ENCODE measurements at places on chromosomes 1 and 21.

DNA sequence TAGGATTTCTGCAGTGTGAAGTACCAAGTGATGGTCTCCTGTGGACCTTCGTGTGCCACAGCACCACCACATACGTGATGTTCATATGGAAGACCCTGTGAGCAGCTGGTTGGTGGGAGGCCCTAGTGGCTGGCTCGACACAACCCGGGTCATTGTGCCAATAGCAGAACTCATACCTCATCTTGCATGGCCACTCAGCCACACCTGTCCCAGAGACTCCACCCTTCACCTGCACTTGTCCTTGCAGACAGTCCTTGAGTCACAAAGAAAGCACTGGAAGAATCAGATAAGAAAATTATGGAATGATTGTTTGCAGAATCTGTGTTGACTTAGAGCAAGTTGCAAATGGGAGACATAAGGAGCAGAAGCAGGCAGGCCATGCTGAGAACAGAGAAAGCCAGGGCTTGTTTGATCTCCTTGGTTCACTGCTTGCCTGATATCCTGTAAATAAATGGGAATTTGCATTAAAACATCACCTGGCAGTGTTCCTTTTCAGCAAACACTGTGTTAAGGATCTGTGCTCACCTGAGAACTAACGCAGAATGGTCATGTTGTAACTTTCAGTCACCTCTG, 307.7 kb downstream of the SIPA1L2 start:
- no peaks in the 10 kb centered on the region for H3K36me3 ChIP-seq
- H3K27me3 ChIP-seq = no peaks in the 10 kb centered on the region
- no peak overlapping the region for H3K4me3 ChIP-seq
- H3K4me1 ChIP-seq = no peaks in the 10 kb centered on the region

DNA sequence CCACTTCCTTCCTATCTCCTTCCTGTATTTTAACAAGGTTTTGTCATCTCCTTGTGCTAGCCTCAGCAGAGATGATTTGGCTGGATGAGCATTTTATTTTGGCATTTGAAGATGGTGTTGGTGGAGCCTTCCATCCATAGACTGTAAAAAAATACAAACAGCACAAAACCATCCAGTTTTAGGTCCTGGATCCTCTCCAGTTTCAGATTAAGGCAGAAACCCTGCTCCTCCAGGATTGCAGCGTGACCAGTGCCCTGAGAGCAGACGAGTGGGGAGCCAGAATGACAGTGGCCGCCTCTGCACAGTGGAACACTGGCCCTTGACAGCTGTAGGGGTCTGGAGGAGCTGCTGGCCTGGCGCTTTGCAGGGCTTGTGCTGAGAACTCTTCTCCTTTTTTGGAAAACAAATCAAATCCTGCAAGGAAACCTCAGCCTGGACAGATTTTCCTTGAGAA, 72.2 kb upstream of the GADD45A start:
- peak; percentile 50 for DNase-seq
- H3K27ac ChIP-seq = no peak overlapping the region
- no peaks in the 10 kb centered on the region for H3K36me3 ChIP-seq
- H3K27me3 ChIP-seq = no peaks in the 10 kb centered on the region

DNA sequence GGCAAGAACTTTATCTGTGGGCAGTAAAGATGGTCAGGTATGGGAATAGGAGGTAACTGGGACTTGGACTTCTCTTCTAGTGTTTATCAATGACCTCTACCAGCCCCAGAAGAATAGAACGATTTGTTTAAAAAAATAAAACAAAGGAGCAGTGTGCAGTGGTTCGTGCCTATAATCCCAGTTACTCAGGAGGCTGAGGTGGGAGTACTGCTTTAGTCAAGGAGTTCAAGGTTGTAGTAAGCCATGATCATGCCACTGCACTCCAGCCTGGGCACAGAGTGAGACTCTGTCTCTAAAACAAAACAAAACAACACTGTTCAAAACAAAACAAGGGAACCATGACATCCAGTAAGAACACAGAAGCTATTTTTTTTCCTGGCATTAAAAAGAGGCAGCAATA, 4.3 kb downstream of the RNF19B start:
- H3K36me3 ChIP-seq = no peaks in the 10 kb centered on the region
- no peak for DNase-seq
- H3K4me1 ChIP-seq = peaks cover 20% of the 10 kb centered on the region
- no peak overlapping the region for H3K27ac ChIP-seq

DNA sequence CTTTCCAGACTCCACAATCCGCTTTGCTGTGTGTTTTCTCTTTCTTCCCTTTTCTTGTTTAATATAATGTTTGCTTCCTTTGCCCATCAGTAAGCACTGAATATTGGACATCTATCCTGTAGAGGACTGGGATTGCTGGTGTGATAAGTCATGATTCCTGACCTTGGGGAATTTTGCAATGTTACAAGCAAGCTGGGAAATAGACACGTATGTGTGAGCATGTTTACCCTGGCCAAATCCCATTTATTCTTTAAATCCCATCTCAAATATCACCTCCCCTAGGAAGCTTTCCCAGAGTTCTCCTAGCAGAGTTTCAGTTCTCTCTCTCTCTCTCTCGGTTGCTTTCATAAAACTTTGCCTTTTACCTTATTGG, 155.3 kb downstream of the ROR1 start:
- no peak overlapping the region for H3K27ac ChIP-seq
- H3K36me3 ChIP-seq = no peaks in the 10 kb centered on the region
- H3K4me1 ChIP-seq = no peaks in the 10 kb centered on the region
- H3K4me3 ChIP-seq = no peak overlapping the region
- no peak for DNase-seq

DNA sequence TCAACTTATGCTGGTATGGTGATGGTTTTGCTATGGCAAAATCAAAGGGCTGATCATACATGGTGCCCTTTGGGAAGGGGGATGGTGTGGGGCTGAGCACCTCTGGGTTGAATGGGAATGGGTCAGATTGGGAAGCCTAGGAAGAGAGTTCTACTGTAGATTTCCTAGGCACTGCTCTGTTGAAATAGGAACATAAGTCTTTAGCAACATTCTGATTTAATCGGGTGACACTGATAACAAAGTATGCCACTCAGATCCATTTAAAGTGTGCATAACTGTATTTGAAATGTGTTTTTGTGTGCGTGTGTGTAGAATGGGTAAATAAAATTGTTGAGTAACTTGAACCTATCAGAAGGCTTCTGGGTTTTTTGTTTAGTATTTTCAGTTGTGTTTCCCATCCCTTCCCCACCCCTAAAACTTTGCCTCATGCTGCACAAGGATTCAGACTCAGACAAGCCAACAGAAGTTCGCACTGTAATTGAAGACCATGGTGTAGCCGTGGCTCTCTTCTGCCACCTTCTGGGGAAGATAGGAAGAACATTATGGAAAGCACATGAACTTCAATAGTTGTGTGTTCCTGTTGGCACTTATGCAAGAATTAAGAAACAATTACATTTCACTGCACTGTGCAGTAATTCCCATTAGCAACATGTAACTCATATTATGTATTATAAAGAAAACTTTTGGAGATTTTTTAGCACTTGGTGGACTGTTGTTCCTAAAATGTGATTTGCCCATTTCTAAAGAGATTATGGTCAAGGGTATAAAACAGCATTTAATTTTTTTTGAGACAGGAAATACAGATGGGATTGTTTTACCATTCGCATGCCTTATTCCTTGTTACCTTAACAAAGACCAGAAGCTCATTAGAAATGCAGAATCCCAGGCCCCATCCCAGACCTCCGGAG, 10.9 kb upstream of the C4BPB start:
- no peaks in the 10 kb centered on the region for H3K4me1 ChIP-seq
- no peak overlapping the region for H3K4me3 ChIP-seq
- H3K36me3 ChIP-seq = no peaks in the 10 kb centered on the region
- no peak overlapping the region for H3K27ac ChIP-seq
- peak; percentile 85 for DNase-seq

- no peaks in the 10 kb centered on the region for H3K36me3 ChIP-seq
- H3K4me1 ChIP-seq = no peaks in the 10 kb centered on the region
- DNase-seq = no peak
- H3K27me3 ChIP-seq = no peaks in the 10 kb centered on the region
- H3K27ac ChIP-seq = no peak overlapping the region
- no peak overlapping the region for H3K4me3 ChIP-seq
These were observed 598.1 kb downstream of the NPHP4 start for GRCh38 chr1:5394111-5394510.
